Mammary epithelial cell (primary cell): ENCODE measurements at places on chromosomes 4 and X. TPM values are rescaled to one million over a fixed set of nuclear protein-coding genes. Genes with fewer than 3 reads are reported as not detected.

ZCCHC18 gene
- 0.51 and 1.3 TPM in 2 replicates for total RNA-seq

PAGE2B gene
- total RNA-seq = not detected

RS1 gene
- total RNA-seq = not detected in 2 replicates

UGT2B15 gene
- total RNA-seq = not detected

PHOX2B gene
- total RNA-seq = not detected in 2 replicates
